Activated CD4-positive, alpha-beta T cell treated with anti-CD3 and anti-CD28 coated beads, Interleukin-2, amount 50 U/mL, for 4 hours (primary cell): ENCODE measurements at places on chromosomes 7 and 10.

DNA sequence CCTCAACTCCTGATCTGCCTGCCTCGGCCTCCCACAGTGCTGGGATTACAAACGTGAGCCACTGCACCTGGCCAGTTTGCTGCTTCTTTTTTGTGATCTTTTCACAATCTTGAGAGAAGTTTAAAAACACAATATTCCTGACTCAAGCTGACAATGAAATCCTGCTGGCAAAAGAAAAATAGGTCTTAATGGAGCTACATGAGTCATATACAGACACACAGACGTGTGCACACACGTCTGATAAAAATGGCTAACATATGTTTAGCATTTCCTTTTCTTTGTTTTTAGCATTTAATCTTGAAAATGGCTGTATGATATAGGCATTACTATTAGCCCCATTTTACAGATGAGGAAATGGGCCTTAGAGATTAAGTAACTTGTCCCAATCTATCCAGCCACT is 29.4 kb upstream of the RAB18 start:
- no peak for DNase-seq

- DNase-seq: no peak
Measured at GRCh38 chr7:44801890-44802289, 5.4 kb downstream of the PPIA start.

GRCh38 chr10:49164559-49165188 is 23.5 kb downstream of the TMEM273 start:
- DNase-seq: no peak

- peak; percentile 42 for DNase-seq
Measured at GRCh38 chr10:80407812-80408241, 524 bp upstream of the PRXL2A start.

DNA sequence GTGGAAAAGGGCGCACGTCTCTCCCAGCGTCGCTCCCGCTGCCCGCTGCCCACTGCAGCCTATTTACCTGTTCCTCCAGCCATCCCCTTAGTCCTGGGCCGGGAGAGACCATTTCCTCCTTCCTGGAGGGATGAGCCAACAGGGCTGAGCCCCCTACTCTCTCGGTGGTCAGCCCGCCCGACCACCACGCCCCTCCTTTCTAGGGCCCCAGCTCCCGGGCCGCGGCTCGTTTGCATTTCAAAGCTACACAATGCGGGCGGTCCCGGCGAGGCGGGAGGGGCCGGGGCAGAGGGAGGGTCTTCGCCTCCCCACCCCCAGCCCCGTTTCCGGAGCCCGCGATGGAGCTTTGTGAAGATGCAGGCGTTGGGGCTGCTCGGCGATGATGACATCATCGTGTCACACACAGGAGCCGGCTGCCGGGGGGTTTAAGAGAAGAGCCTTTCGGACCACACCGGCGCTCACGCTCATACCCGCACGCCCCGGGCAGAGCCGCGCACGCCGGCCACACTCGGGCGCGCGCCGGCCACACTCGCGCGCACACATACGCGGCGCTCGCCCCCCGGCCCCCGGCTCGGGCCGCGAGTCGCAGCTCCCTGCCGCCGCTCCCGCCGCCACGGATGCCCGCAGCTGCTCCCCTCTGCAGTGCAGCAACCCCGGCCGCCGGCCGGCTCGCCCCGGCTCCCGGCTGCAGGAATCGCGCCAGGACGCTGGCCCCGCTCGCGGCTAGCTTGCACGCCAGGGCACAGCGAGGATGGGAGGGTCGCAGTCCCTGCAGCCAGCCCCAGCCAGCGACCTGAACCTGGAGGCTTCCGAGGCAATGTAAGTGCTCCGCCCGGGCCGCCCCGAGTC is 107.7 kb upstream of the BTBD16 start:
- DNase-seq: no peak

- DNase-seq: no peak
Measured at GRCh38 chr10:128087884-128088709, 38.1 kb downstream of the MKI67 start.

DNA sequence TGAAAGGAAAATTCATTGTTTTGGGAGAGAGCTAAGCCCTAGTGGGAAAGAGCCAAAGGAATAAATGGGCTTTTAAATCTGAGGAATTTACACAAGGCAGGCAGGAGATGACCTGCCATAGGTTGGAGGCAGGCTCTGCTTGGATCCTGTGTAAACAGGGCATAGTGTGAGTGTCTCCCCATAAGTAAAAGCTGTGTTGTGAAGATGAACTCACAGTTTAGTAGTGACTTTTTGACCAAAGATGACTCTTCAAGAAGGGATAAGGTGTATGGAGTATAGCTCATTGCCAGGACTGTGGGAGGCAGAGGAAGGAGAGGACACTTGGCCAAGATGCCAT is 63.2 kb downstream of the KAT6B start:
- DNase-seq: no peak

GRCh38 chr7:89771003-89771636 is 383.1 kb upstream of the STEAP1 start:
- no peak for DNase-seq

- DNase-seq: no peak
Measured at GRCh38 chr10:34538281-34538829, 276.7 kb downstream of the PARD3 start.

DNA sequence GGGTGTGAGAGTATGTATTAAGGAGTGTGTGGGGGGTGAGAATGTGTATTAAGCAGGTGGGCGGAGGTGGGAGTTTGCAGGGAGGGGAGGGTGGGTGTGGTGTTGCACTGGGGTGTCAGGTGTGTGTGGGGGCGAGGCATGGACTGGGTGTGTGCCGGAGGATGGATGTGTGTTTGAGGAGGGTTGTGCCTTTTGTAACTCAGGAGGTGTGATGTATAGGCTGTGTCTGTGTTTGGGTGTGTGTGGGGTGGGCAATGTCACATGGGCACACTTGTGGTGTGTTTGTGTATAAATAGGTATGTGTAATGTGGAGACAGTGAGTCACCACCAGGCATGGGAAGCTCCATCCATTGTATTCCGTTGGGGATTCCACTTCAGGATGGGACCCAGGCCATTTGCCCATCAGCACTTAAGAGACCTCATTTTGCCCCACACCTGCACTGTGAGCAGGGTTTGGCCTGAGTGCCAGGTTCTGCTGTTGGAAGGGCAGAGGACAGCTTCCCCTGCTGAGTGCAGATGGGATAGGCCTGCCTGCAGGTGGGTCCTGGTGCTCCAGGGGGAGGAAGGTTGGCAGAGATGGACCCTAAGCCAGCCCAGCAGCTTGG is 5.8 kb downstream of the UNC5B start:
- no peak for DNase-seq

- no peak for DNase-seq
Measured at GRCh38 chr10:66252986-66253385, 672.9 kb upstream of the LRRTM3 start.

- DNase-seq: no peak
Measured at GRCh38 chr7:47027695-47028240, 554.1 kb downstream of the TNS3 start.

- no peak for DNase-seq
Measured at GRCh38 chr7:127655720-127656119, 3.7 kb downstream of the SND1 start.

GRCh38 chr7:47471831-47472230 is 110.1 kb downstream of the TNS3 start:
- no peak for DNase-seq

DNA sequence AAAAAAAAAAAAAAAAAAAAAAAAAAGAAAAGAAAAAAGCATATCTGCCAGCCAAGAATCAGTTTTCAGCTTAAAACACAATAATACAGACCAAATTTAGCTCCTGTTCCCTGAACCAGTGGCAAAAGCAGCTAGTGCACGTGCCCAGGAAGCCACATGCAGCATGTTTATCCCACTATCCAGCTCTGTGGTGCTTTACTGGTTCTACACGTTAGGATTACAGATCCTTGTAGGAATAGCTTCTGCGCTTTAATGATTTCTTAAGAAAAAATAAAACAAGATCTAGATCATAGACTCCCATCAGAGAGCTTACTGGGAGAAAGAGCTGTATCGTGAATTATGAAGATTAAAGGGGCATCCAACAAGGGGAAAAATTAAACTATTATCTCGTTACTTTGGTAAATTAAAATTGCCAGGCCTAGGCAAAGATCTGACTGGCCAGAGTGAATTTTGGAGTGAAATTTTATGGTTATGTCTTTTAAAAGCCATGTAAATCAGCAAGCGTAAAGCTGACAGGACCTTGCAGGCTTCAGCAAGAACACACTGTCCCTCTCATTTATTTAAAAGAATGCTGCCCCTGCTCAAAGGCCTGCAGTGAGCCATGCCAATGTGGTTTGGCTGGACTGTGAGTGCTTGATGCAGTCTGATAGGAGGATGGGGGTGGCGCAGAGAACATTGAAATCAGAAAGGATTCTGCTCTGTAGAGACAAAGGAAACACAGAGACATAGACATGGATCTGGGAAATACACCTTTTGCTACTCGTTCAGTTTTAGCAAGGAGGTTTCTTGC is 177.3 kb upstream of the PHYHIPL start:
- no peak for DNase-seq

- no peak for DNase-seq
Measured at GRCh38 chr10:132355754-132356153, 23.8 kb downstream of the LRRC27 start.

DNA sequence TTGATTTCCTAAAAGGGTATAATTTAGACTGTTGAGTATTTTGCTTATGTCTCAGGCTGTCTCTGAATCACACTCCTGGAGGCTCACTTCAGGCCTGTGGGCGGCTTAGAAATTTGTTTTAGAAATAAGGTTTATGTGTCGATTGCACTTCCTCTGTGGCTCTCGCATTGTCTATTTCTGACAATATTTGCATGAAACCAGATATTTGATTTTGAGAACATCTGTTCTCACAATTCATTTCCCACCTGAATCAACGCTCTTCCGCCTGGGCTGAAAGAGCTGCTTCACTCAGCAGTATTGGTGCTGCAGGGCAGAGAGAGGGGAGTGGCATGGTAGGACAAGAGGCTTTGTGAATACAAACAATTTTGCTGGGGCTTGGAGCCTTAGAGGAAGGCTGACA is 262.0 kb downstream of the ADRA2A start:
- DNase-seq: no peak

GRCh38 chr10:132626019-132626760 is 88.6 kb downstream of the INPP5A start:
- DNase-seq: no peak

DNA sequence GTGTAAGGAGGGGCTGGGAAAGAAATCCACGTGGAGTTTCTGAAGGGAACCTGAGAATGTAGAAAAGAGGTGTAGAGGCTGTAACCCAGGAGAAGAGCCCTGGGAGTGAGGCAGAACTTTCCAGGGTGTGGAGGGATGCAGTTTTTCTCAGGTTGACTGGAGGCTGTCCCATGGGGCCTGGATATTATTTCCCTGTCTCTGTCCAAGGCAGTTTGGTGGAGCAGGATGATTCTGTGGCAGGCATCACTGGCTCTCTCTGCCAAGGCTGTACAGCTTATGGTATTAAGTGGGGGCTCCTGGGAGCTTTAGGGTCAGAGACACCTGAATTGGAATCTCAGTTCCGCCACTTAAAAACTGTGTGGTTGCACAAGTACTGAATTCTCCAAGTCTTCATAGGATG is 81.6 kb downstream of the CHN2 start:
- DNase-seq: no peak

- no peak for DNase-seq
Measured at GRCh38 chr7:44375236-44375699, 49.9 kb upstream of the CAMK2B start.

DNA sequence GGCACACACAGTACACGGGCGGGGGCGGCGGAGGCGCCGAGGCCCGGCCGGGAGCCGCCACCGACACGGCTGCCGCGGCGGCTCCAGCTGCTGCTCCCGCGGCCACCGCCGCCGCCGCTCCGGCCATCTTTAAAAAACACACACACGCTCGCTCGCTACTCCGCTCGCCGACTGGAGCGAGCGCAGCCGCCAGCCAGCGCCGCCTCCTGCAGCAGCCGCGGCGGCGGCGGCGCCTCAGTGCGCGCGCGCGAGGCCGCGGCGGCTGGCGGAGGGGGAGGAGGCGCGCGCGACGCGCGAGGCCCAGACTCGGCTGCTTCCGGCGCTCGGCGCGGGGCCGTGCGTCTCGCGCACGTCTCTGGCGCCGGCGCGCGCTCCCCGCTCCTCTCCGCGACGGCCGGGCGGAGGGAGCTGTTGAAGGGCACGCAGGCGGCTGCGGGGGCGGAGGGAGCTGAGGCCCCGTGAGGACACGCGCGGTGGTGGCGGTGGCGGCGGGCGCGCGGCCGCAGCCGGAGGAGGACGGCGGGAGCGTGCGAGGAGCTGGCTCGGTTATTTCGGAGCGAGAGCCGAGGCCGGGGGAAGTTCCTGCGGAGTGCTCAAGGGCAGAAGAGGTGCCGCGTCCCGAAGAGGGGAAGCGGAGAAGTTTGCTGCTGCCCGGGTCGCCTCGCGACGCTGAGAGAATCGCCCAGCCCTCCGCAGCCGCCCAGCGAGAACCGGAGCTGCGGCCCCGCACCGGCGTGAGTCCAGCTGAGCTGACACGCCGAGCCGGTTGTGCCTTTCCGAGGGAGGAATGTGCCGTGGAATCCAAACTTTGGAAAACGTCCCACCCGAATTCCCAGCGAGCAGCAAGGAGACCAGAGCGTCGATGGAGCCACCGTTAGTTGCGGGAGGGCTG is at the start of gene KDM7A:
TSS of gene KDM7A (minus strand) at position 173 of the 892 bp plus-strand sequence. CDS start at position 127, 46 bp downstream.
- peak; percentile 91 for DNase-seq

DNA sequence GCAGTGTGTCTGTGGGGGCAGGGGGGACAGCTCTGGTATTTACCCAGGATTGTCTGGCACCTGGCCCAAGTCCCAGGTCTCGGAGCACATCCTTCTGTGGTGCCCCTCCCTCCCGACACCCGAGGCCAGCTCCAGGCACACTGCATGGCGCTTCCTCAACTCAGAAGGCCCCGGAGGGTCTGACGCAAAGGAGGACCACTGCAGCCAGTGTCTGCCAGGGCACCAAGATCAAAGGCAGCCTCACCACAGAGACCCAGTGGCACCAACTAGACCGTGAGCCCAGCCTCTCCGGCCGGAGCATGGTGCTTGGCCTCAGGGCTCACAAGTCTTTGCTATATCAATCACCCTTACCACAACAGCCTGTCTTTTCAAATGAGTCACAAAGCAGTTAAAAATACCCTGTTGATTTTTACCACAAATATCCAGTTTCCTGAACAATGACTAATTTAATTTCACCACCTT is 99.3 kb upstream of the DDC start:
- DNase-seq: no peak

GRCh38 chr10:121614613-121615434 is 16.6 kb upstream of the FGFR2 start:
- DNase-seq: no peak

DNA sequence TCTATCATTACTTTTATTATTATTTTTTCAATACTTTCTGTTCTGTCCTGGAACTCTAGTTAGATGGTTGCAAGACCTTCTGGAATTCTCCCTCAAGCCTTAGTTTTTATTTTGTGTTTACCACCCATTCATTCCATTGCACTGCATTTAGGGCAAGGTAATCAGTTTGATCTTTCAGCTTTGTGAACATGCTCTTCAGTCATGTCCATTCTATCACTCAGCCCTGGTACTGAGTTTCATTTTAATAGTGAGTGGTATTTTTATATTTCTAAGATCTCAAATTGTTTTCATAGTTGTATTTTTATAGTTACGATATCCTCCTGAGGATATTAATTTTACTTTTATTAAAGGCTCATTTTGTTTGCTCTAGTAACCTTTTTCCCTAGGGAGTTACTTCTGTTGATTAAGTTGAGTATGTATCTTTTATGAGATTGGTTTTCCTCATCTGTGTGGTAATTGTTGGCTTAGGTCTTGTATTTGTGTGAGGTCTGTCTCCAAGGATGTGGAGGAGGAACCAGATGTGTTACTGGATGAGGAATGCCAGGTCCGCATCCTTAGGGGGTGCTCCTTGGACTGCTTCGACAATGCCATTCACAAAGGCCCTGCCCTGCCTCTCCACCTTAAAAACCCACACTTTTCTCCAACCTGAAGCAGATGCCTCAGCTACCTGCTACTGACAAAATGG is 46.7 kb upstream of the RAB18 start:
- DNase-seq: no peak
